Esophagus squamous epithelium (tissue), 5 donors: ENCODE measurements at places on chromosomes 7 and 10. TPM values are rescaled to one million over a fixed set of nuclear protein-coding genes. Genes with fewer than 3 reads are reported as not detected.

- no peak for DNase-seq
These were observed 27.3 kb upstream of the FAM20C start for GRCh38 chr7:164882-165660.

The SH2B2 gene
- total RNA-seq: 7.3 TPM

The KCNMA1 gene
- total RNA-seq: 17.4 TPM

- DNase-seq: peak; percentile 37
These were observed 312.0 kb upstream of the ZMIZ1 start for GRCh38 chr10:78756604-78757343.

DNA sequence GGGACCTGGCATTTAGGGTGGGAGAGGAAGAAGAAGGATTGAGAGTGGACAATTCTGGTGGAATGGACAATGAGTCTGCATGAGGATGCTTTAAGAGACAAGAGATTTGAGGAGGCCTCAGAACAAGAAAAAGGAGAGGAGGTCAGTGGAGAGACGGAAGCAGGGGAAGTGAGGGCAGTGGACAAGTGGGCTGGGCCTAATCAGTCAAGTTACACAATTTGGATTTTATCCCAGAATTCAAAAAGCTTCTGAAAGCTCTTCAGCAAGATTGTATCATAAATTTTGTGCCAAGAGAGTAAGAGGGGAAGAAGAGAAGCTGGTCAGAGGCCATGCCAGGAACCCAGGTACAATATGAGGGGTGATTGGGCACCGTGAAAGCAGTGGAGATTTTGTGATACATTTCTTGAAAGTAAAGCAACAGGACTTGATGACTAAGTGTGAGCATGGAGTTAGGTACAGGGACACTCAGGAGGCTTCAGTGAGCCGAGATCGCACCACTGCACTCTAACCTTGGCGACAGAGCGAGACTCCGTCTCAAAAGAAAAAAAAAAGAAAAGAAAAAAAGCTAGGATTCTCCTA lies 19.3 kb upstream of the TSPAN13 start:
- no peak for DNase-seq

DNA sequence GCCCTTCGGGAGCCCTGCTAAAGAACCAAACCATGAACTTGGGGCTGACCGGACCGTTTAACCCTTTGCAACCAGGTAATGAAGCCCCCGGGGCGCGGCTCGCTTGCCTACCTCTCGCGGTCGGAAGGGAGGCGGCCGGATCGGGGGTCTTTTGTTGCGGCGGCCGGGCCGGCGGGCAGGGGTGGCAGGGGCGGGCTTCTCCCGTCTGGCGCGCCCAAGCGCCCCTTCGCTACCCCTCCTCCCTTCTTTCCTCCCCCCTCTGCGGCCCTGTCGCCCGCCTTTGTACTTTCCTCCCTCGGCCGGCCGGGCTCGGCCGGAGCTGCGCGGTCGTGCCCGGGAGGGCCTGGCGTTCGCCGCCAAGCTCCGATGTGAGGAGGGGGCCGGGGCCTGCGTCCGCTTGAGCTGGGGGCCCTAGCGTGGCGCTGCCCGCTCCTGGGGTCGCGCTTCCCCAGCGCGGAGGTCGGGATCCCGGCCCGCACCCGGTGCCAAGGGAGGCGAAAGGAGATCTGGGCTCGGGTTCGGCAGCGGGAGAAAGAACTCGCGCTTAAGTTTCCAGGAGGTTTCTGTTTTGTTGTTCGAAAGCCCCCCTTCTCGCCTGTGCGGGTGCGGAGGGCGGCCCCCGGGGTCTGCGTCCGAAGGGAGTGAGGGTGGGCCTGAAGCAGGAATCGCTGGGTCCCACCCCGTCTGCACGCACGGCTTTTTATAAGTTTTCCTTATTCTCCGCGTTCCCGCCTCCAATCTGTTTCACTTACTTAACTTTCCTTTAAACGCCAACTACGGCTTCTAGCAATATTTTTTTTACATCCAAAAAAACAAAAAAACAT lies 436.8 kb upstream of the GALNT17 start:
- no peak for DNase-seq

DNA sequence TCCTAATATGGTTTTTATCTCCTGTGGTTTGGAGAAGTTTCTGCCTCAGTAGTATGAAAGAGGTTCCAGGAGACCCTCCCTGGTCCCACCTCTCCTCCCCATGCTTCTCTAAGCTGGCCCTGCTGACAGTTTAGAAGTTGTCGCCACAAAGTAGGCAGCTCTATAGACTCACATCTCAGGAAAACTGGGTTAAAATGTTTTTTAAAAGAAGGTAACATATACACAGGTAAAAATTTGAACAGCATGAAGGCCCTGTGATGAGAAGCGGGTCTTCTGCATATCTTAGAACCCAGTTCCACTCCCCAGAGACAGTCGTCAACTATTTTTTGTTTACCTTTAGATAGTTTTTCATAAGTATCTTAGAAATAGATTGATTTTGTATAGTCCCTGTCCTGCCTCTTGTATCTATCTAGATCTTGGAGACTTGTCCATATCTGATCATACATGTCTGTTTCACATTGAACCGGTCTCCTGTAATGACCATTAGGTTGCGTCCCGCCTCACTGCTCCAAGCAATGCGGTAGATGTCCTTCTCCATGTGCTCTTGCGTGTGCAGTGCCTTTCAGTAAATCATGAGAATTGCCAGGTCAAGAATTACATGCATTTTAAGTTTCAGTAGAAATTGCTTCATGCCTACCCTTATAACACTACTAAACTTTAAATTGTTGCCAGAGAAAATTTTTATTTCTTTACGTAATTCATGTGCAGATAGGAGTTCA lies 2.2 kb downstream of the DUSP5 start:
- no peak for DNase-seq

GRCh38 chr7:120097020-120097419 lies 176.0 kb upstream of the KCND2 start:
- no peak for DNase-seq

DNA sequence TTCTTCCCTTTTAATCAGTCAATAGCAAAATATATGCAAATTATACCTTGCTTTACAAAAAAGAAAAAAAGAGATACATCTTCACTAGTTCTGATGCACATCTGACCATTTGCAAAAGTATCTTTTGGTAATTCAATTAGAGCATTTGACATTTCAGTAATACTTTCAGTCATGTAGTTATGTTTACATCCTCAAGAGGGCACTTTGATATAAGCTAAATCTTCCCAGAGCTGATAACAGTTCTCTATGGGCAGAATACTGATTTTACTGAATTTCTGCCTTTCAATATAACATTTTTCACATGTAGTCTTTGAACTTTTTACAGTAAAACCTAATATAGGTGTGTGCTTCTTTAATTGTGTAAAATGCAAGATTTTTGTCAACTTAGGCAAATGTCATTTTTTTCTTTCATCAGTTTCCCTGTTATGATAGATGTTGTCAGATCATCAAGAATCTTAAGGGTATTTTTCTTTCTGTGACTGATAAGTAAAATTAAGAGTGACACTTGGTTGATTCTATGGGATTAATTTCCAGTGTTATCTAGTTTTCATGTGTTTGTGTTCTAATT lies 703.5 kb upstream of the SEMA3D start:
- DNase-seq: no peak

The PLEKHS1 gene
- total RNA-seq: not detected

DNA sequence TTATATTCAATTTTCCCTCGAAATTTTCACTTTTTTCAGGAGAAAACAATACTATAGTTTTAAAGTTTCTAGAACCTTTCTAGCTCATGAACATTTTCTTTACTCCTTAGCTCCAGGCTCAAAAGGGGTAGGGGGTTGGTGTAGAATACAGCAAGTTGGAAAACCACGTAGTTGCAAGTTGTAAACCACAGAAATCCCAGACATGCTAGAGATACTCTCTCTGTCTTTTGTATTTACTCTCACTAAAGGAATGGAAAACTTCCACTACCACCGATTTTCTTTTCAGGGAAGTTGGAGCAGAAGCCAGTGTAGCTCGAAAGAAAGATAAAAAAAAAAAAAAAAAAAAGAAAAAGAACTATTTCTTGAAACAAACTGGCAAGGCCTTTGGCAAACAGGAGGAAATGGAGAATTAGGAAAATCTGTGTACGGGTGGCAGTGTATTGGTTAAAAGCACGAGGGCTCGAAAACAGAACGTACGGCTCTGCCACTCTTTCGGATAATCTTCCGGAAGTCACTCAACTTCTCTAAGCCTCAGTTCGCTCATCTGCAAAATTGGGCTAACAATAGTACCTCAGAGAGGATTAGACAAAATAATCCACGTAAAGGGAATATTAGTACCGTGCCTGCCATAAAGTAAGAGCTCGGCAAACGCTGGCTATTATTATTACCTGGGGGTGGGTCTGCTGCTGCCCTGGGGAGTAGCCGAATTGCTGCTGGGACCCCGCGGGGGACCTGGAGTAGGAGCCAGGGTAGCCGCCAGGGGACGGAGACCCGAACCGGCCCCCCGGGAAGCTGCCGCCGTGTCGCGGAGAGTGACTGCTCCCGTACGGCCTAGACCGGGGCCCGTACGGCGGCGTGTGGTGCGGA lies 628 bp downstream of the MPLKIP start:
- DNase-seq: no peak

The IPMK gene
- 12.6 TPM for total RNA-seq

GRCh38 chr7:118029826-118030422 lies 154.0 kb upstream of the LSM8 start:
- no peak for DNase-seq

GRCh38 chr7:139990142-139990535 lies 72.6 kb downstream of the PARP12 start:
- DNase-seq: no peak

DNA sequence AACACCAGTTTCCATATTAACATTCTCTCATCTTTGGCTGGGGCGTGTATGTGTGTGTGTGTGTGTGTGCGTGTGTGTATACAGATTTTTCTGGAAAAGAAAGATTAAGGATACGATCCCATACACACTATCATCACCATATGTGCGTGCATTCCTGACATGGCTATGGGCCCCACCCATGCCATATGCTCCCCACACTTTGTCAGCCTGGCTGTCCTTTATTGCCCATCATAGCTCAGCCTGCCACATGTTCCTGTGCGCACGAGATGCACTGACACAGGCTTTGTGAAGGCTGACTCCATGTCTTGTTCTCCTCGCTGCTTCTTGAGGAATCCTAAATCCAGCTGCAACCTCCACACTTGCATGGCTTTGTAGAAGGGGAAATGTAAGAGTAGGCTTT lies 984.1 kb downstream of the LRMDA start:
- no peak for DNase-seq

DNA sequence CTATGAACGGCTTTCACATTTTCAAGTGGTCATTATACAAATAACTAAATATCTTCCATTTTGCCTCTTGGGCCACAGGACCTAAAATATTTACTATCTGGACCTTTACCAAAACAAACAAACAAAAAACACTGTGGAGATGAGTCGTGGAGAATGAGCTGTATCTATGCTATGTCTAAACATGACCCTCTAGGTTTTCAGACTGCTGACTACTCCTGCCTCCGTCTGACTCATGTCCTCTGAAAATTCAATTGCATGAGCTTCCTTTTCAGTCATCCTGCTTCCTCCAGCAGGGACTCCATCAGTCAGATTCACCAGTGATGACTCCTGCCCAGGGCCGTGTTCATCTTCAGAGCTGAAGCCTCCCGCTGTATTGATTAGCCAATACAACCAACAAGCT lies 96.8 kb downstream of the COL28A1 start:
- DNase-seq: no peak

DNA sequence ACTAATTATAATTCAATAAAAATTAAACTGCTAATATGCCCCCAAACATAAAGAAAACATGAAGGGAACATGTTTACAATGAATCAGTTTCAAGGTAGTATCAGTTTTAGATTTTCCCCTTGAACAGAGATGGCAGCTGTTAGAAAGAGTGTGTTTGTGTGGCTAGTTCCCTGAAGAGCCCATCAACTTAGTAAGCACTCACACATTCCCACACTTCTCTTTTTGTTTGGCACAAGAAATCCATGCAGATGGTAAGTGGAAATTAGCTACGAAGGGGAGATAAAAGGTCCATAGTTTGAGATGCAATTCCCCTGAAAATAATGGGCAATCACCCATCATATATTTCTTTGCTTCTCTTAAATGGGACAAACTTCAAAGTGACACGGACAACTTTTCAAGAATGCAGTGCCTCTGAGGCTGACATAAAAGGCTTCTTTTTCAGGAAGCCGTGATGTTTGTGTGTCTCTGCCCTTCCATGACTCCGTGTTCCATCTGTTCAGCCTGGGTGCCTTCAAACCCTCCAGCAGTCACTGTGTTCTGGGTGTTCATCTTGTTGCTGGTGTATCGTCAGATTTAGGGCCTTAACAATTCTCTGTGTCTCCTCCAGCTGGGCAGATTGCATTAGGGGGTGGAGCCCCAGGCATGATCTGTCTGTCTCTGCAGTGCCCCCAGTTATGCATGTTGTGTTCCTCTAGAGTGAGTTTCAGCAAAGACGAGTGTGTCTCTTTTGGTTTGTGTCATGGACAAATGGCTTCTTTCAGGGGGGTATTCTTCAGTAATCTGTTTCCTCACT lies 259.5 kb upstream of the NPY start:
- DNase-seq: no peak

- DNase-seq: no peak
These were observed 43.0 kb downstream of the SLC25A40 start for GRCh38 chr7:87833130-87833529.

GRCh38 chr10:52597189-52597863 lies 175.3 kb downstream of the MBL2 start:
- DNase-seq: no peak

GRCh38 chr10:98910048-98910447 lies 325.6 kb downstream of the HPSE2 start:
- no peak for DNase-seq

GRCh38 chr7:83532219-83532618 lies 116.7 kb downstream of the SEMA3E start:
- DNase-seq: no peak

GRCh38 chr10:120506674-120507073 lies 49.6 kb downstream of the PLPP4 start:
- DNase-seq: no peak

The EPHA1 gene
- total RNA-seq: 67.3 TPM
